Uterus (tissue), 4 donors: ENCODE measurements at places on chromosomes 4 and X. TPM values are rescaled to one million over a fixed set of nuclear protein-coding genes. Genes with fewer than 3 reads are reported as not detected.

Gene FRAS1
- 2.4 TPM for total RNA-seq

GRCh38 chr4:168279556-168279955 is 39.0 kb downstream of the DDX60 start:
- no peak for DNase-seq

DNA sequence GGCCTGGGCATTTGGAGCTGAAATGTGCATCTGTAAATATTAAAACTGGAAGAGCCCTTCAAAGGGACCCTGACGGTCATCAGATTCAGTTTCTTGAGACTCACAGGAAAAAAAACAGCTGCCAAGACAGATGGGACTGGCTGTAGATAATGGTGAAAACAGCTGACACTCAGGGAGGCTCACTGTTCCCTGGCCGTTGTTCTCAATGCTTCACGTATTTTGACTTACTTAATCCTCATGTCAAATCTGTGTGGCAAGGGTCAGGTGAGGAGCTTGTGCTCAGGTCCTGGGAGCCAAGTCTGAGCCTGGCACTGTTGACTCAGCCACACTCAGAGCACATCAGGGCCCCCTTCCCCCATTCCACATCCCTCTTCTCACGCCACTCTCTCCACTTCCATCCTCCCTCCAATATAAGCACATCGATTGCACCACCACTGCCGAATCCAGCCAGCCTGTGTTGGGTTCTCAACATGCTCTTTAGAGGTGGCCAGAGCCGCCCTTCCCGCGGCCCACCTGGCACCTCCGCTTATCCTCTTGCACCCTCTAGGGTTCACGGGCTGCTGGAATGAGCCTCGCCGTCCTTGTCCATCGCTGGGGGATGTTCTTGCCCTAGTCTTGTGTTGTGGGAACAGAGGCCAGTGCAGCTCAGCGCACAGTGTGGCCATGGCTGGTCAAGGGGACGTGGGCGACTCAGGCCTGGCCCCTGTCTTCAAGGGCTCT is 40.1 kb downstream of the EVC start:
- no peak for DNase-seq

DNA sequence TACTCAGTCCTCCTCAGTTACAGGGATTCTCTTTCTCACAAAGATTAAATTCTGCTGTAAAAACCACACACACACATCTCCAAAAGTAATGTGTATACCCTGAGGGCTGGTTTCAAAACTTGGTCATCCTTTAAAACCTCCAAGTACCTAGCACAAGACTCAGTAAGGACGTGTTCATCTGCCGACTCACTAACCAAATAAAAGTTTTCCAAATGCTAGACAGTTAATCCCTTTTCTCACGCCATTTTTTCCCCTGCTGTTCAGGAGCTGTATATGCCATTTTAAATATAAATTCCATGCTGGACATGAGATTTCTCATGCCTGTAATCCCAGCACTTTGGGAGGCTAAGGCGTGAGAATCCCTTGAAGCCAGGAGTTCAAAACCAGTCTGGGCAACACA is 3.9 kb upstream of the SAT1 start:
- no peak for DNase-seq

- no peak for DNase-seq
Observed at GRCh38 chr4:117771647-117772337, 262.5 kb upstream of the NDST3 start.

Gene PCDH11X
- 7.1 TPM for total RNA-seq

GRCh38 chr4:44661940-44662622 is 10.7 kb upstream of the YIPF7 start:
- DNase-seq = no peak
